ENCODE measurements at places on chromosomes 7 and 10.
A peak's percentile ranks its signal among the peaks of the same experiment; 100 is the strongest.

DNA sequence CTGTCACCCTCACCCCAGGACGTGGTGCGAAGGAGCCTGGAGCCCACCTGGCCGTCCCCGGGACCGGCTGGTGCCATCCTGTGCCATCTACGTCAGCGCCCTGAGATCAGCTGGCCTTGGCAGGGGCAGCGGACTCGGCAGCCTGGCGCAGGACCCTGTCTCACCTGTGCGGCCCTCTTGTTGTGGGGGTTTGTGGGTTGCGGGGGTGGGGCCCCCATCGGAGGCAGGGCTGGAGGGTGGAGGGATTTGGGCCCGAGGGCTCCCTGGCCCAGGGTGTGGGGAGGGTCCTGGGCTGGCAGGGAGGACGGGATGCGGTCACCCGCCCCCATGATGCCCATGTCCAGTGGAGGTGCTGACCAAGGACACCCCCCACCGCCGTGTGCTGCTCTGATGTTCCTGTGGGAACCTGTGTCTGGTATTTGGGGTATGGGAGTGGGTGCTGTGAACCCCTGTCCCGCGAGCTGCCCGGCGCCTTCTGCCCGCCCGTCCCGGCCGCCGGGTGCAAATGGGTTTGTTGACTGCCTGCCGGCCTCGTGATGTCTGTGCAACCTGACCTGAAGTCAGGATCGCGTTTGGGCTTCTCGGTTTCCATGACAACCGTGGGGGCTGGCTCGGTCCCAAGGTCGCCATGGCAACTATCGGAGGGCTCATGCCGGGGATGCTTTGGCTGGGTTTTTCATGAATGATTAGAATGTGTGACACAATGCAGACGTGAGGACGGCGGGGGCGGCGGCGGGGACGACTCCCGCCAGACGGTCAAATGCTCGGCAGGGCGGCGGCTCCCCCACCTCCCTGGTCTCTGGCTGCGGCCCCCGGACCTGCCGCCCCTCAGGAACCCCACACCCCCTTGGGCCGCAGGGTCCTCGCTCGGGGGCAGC, 7.3 kb downstream of the MAFK start:
- peak; percentile 97 for DNase-seq

DNA sequence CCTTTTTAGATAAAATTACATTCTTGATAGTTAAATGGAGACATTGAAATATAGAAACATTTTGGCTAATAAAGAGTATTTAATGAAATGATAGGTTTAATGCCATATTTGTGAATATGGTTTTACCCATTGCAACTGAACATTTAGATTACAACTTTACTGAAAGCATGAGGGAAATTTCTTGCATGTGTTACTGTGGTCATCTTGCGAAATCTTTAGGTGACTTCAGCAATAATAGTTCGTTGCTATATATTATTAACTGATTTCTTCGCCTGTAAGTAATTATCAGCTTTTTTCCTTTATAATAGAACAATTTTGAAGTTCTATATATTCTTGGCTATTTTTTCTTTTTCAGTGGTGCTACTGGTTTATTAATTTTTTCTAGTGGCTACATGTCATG, 83.2 kb downstream of the MLLT10 start:
- DNase-seq: no peak

DNA sequence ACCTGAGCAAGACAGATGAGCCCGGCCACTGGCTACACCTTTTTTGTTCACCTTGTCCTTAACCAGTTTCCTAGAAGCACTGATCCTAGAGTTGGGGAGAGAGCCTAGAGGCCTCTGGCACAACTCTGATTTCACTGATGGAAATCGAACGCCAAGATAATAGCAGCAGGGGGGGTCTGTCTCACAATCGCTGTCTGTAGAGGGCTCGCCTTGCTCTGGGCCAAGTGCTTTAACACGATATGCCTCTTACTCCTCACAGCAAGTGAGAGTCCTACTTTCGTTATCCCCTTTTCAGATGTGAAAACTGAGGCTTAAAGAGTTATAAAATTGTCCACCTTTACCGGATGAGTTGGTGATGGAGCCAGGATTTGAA, 472 bp downstream of the RASSF4 start:
- no peak for DNase-seq

DNA sequence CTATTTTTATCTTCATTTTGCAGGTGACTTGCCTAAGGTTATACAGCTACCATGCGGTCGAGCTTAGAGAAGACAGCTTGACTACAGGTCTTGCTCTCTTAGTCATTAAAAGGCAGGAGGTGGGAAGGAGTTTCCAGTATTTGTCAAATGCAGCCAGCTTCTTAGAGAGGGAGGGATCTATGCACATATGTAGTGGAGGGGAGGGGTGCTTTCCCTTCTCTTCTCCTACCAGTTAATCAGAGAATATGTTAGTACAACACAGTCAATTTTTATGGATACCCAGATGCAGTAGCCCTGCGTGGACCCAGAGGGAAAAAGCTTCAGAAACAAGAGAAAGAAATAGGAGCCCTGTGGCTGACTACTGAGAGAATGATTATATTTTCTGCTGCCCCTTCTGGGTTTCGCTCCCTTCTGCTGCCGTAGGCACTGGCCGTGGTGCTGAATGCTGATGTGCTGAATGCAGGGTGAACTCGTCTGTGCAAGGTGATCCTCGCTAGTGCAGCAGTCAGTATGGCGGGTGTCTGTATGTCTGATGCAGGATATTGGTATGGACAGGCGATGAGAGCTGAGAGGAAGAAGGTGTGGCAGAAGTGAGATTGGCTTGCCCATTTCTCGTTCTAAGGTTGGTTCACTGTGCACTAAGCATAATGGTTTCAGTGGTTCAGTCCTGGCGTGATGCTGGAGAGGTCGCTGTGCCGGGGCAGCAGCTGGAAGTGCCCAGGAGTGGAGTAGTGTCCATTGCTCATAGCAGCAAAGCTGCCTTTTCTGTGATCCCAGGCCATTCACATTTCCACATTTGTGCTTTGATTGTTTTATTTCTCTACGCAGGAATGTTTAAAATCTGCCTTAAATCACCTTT, 189.2 kb upstream of the PODXL start:
- peak; percentile 53 for DNase-seq

- no peak for DNase-seq
These were observed 26.1 kb upstream of the BHLHA15 start for GRCh38 chr7:98185101-98185500.

DNA sequence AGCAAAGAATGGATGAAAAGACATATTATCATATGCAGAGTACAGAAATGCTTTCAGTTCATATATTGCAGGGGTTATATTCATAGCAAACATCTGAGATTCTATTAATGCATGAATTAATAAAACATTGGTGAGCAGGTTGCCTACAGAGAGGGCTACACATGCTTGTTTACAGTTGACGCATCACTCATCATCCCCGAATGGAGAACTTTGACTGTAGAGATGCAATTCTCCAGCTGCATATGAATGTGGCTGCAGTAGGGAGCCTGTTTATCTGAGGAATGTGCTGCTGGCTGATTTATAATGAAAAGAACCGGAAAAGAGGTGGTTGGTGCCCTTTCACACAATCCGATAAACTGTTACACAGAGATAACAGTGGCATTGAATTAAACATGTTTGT, 116.5 kb downstream of the GRM3 start:
- no peak for DNase-seq

DNA sequence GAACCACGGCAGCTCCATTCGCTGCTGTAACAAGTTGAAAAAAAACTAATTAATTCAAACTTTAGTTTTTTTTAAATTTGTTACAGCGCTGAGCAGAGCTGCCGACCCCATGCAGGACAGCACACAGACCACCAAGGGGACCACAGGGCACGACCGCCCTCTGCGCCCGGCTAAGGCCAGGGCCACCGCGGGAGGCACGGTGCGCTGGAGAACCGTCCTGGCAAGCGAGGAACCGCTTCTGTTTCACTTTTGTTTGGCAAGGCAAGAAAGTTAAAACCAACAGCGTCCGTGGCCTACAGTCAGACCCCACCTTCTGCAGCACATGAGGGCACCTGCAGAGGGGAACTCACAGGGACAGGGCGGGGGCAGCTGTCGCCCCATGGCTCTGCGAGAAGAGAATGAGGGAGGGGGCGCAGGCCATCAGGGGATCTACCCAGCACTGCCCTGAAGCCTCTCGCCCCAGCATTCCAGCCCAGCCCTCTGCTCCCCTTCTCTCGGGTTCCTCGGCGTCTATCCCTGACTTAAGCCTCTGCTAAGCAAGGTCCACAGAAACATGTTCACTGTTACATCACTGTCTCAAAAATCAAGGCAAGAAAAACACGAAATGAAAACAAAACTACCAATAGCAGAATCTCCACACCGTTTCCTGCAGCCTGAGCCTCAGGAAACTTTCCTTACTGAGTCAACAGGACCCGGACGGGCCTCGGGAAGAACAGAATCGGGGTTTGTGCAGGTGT, 204.4 kb downstream of the DIP2C start:
- DNase-seq: no peak

- DNase-seq: no peak
These were observed at the start of gene MACC1 for GRCh38 chr7:20217193-20217948. Gene MACC1 (minus strand): TSS chr7:20217384. CDS start chr7:20161862, 55,522 bp downstream.

All from fibroblast of skin of right biceps (primary cell).